Activated T-helper 9 cell treated with anti-CD3 and anti-CD28 coated beads, Interleukin-2, amount 50 U/mL, for 16 hours (primary cell): ENCODE measurements at places on chromosomes 3 and 15.

DNA sequence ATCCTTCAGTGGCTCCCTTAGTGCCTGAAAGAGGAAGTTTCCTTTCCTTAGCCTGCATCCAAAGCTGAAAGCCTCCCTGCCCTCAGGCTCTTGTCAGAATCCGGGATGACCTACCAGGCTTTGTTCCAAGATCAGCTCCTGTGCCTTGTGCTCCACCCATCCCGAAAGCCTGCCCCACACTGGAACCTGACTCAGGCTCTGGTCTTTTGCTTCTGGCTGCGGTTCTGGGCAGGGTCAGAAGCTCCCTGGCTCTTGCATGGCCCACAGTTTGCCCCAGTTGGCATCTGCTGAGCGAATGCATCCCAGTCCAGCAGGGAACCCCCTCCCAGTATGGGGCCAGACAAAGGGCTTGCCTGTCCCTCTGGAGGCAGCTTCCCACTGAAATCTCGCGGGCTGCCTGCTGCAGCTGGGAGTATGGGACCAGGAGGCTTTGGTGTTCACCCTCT lies 25.9 kb upstream of the KIF23 start:
- no peak for DNase-seq

DNA sequence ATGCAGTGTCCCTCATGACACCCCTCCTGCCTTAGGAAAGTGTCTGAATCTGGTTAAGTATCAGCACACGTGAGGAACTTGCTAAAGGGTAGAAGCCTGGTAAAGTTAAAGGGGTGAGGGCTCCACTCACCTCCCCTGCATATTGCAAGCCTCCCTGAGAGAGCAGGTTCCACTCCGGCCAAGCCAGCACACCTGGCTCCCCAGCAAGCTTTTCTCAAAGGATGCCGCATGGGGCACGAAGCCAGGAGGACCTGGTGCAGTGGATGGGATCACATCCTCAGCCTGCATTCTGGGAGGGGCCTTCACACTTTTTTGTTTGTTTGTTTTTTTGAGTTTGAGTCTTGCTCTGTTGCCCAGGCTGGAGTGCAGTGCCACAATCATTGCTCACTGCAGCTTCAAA lies 79.9 kb downstream of the PCSK6 start:
- DNase-seq = no peak

GRCh38 chr3:161388855-161389254 lies 17.5 kb upstream of the SPTSSB start:
- no peak for DNase-seq

GRCh38 chr3:27093771-27094170 lies 275.4 kb downstream of the NEK10 start:
- DNase-seq = no peak

DNA sequence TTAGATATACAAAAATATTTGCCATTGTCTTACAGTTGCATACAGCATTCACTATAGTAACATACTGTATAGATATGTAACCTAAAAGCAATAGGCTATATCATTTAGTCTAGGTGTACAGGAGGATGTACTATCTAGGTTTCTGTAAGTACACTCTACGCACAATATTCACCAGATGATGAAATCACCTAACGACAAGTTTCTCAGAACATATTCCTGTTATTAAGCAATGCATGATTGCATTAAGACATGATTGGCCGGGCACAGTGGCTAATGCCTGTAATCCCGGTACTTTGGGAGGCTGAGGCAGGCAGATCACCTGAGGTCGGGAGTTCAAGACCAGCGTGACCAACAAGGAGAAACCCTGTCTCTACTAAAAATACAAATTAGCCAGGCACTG lies 14.5 kb upstream of the PRKCI start:
- DNase-seq = no peak

- DNase-seq = no peak
Observed at GRCh38 chr3:157091083-157091833, 68.7 kb downstream of the CCNL1 start.
